ENCODE measurements at places on chromosomes 6 and 20. TPM values are rescaled to one million over a fixed set of nuclear protein-coding genes. Genes with fewer than 3 reads are reported as not detected.

The POU5F1 gene
- total RNA-seq: 0.29 TPM

GRCh38 chr6:167833396-167833763, 6.7 kb downstream of the AFDN start:
- H3K4me3 ChIP-seq: no peak overlapping the region
- H3K36me3 ChIP-seq: no peaks in the 10 kb centered on the region
- H3K4me1 ChIP-seq: no peaks in the 10 kb centered on the region
- H3K27ac ChIP-seq: no peak overlapping the region
- DNase-seq: no peak

The PNLDC1 gene
- total RNA-seq: not detected

DNA sequence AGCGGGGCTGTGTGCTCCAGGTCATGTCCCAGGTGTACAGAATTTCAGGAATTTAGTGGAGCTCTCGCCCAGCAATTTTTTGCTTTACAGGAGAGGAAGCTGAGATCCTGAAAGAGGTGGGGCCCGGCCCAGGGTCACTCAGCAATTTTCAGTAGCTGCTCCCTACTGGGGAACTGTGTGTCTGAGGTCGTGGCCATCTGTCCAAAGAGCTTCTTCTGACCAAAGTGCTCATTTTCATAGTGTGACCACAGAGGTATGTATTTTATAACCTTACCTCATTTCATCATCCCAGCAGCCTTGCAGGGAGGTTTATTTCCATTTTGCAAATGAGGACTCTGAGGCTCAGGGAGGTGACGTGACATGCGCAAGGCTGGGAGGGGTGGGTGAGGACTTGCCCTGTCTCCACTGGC, 46.3 kb downstream of the FAM209B start:
- DNase-seq: no peak
- H3K4me3 ChIP-seq: no peak overlapping the region
- no peaks in the 10 kb centered on the region for H3K36me3 ChIP-seq
- no peaks in the 10 kb centered on the region for H3K4me1 ChIP-seq
- H3K27ac ChIP-seq: no peak overlapping the region

DNA sequence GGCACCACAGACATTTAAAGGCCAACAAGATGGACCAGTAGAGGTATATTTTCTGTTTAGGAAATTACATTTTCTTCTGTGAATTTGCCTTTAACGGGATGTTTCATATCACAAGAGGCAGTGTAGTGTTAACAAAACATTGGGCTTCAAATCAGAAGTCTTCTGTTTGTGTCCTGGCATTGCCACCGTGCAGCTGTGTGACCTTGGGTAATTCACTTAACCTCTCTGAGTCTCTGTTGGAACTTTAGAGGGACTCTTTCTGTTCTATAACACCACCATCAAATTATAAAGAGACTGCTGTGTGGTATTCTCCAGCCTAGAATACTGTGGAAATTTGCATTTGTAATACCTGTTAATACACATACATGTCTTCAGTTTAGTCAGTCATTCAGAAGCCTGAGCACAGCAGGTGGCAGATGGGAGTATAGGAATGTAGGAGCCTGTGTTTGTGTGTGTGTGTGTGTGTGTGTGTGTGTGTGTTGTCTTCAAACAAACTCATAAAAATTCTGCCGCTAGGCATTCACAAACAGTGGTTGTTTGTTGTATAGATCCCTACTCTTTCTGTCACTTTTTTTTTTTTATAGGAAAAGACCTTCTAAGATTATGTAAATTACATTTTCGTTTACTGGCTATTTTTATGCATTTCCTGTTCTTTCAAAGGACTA, 22.6 kb downstream of the UST start:
- no peak overlapping the region for H3K4me3 ChIP-seq
- no peak for DNase-seq
- no peaks in the 10 kb centered on the region for H3K27me3 ChIP-seq

The GTF2H4 gene
- 8.8 TPM for total RNA-seq

GRCh38 chr20:32231847-32232246, 24.2 kb downstream of the POFUT1 start:
- H3K27ac ChIP-seq: no peak overlapping the region
- no peaks in the 10 kb centered on the region for H3K4me1 ChIP-seq
- peaks cover 64% of the 10 kb centered on the region for H3K36me3 ChIP-seq
- H3K27me3 ChIP-seq: no peaks in the 10 kb centered on the region
- peak; percentile 38 for DNase-seq

The C6orf132 gene
- 2.9 TPM for total RNA-seq

DNA sequence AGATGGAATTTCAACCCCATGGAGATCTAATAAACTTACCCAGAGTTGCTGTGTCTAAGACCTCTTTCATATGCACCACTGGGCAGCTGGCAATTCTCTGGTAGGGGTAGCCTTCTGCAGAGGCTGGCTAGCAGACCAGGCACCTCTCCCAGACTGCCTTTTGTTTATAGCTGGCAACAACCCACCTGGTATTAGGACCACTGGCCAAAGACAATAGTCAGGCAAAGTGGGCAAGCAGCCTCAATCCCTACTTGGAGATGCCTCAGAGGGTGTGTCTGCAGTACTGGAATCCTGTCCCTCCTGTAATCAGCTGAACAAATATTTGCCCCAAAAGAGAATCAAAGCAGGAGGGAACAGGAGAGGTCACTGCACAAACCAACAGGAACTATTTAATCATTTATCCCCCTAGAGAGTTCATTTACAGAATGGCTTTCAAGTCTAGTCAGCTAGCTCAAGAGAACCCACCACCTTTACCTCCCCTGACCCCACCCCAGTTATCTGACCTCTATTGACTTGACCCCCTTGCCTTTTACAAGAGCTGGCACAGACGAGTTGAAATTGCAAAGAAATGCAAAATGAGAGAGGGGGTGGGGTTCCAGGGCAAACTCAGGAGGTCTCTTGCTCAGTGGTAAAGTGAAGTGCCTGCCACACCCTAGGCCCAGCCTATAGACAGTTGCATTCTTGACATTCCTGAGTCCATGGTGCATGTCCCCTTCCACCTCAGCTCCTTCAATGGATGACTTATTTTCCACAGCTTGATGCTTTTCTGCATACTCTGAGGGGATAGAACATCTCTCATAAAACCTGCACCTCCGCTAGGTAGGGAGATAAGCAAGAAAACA, 2.8 kb downstream of the BCL2L1 start:
- peaks cover 33% of the 10 kb centered on the region for H3K36me3 ChIP-seq
- H3K27me3 ChIP-seq: no peaks in the 10 kb centered on the region
- peak overlapping the region; percentile 97 for H3K27ac ChIP-seq
- no peak for DNase-seq
- H3K4me3 ChIP-seq: peak overlapping the region; percentile 84

Measured in osteoblast (primary cell).